ENCODE measurements at places on chromosomes 1 and 21.

DNA sequence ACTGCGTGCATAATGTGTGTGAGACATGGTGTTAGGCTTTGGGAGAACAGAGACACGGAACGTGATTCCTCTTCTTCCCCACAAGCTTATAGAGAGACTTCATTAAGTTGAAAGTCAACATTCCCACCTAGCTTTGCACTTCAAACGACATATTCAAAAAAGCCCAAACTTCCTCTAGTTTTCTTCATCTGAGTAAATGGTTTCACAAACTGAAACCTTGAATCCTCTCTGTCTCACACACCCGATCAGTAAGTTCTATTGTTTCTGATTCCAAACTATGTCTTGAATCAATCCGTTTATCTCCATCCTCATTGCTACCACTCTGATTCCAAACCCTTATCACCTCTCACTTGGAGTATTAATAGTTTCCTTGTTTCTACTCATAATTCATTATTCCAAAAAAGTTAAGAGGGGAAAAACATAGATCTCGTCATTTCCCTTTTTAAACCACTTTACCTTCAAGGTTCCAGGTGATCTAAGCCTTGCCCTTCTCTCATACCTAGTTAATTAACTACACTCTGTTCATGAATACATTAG lies 1.6 kb upstream of the METTL18 start:
- no peak for DNase-seq

DNA sequence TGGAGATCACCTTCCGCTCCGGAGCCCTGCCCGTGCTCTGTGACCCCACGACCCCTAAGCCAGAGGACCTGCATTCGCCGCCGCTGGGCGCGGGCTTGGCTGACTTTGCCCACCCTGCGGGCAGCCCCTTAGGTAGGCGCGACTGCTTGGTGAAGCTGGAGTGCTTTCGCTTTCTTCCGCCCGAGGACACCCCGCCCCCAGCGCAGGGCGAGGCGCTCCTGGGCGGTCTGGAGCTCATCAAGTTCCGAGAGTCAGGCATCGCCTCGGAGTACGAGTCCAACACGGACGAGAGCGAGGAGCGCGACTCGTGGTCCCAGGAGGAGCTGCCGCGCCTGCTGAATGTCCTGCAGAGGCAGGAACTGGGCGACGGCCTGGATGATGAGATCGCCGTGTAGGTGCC lies 9.6 kb downstream of the SPATA46 start:
- DNase-seq, result no peak

DNA sequence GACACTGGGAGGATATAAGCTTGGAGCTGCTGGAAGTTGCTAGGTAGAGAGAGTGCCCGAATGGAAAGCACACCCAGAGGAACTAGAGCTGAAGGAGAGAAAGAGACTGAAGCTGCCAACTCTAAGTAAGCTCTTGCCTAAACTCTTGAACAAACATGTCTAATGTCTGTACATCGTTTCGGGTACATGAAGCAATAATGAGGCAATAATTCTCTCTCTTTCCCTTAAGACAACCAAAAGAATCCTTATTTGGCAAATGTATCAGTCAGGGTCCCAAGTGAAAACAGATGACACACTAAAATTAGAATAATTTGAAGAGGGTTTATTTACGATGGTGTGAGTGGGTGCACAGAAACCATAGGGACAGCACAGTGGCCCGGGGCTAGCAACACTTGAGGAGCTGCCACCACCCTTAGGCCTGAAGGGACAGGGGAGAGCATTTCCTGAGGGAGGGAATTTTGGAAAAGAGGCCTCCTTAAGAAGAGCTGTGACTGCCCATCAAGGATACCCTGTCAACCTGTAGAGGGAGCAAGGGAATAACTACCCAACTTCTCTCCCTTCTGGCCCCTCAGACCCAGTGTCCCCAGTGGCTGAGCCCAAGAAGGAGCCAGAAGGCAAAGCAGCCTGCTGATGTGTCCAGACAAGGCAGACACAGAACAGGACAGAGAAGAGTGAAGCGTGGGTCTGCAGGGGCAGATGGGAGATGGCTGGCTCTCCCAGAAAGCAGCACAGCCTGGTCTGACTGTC lies 36.1 kb upstream of the KHDRBS1 start:
- DNase-seq, result no peak

DNA sequence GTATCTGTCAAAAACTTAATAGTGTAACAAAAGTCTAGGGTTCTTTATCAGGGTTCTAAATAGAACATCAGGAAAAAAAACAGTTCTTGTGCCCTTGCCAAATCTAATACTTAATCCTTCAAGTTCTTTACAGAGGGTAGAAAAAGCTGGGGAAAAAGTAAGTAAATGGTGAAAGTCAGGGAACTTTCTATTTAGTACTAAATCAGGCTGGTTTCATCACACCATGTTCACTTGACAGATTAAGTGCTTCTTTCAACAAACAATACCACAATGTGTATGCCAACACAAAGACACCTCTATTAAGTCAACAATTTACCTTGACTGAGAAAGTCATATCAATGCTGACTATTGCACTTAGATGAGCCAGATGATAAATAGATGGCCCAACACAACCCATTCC lies 9.7 kb downstream of the DBT start:
- DNase-seq, result no peak

DNA sequence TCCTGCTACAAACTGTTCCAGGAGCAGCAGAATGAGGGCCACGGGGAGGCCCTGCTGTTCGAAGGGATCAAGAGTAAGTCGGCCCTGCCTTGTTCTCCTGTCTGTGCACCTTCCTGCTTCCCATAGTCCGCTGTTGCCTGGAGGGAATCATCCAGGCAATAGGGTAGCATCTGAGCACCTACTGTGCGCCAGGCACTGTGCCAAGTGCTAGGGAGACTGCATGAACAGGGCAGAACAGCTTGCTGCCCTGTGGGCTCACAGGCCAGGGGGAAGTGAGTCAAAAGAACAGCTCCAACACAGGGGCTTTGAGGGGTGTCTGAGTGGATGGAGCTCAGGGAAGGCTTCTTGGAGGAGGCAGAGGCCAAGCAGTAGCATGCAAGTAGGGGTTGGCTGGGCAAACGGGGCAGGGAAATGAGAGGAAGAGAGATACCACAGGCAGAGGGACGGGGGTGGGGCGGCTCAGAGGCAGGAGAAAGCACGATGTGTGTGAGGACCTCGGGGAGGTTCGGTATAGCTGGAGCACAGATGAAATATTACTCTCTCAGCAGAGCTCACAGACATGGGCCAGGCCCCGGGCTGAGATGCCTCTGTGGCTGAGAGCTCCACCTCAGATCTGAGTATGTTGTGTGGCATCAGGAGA lies 15.5 kb upstream of the PADI6 start:
- DNase-seq, result no peak
